GM18507 (cell line): ENCODE measurements at places on chromosomes 6 and 20.

GRCh38 chr20:11965602-11966001 is 47.9 kb downstream of the BTBD3 start:
- no peak for DNase-seq

DNA sequence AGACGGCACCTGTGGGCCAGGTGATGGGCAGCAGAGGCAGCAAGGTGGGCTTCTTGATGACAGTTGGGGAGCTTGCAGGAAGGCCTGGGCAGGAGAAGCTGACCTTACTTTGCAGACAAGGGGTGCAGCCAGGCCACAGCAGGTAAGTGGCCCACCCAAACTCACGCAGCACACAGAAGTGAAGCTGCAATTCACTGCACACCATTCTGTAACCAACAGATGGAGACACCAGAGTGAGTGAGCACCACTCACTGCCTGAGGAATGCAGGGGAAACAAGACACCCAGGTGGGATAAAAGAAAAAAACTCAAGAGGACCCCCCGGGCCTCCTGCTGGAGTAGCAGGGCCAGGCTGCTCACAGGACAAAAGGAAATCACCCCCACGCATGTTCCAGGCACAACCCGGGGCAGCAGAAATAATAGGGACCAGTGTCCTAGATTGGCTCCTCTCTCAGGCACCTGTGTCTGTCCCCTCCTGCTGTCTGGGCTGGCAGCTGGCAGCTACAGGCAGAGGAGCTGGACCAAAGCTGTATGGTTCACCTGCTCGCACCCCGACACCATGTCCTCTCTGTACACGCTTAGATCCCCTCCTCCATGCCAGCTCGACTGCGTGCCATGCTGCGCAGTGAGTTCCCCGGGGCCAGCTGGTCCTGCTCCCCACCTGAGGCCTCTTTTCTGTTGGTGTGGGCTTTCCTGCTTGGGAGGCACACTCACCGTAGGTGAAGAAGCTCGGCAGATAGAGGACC is 4.9 kb downstream of the MTCH1 start:
- no peak for DNase-seq

DNA sequence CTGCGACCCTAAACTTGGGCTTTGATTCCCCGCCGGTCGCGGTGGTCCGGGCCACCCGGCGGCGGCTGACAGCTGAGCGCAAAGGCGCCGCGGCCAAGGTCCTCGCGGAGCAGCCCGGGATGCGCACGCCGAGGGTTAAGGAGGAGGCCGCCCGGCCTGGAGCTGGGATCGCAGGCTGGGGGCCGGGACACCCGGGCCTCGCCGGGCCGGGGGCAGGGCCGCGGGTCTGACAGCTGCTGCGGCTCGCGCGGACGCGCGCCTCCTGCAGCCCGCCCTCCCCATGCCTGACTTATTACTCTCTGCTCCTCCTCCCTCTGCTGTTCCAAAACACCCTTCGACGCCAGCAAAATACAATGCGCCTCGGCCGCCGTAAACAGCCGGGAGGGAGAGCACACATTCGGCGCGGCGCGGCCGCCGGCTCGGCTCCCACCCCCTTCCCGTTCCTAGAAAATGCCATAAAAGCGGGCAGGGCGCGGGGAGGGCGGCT is 746 bp downstream of the BACH2 start:
- DNase-seq, result no peak

- no peak for DNase-seq
These were observed 27.6 kb downstream of the ZNF311 start for GRCh38 chr6:28977341-28978132.

GRCh38 chr6:91330896-91331295 is 744.0 kb upstream of the MAP3K7 start:
- DNase-seq, result no peak
